CD14-positive monocyte (primary cell): ENCODE measurements at places on chromosomes 1 and 21.

DNA sequence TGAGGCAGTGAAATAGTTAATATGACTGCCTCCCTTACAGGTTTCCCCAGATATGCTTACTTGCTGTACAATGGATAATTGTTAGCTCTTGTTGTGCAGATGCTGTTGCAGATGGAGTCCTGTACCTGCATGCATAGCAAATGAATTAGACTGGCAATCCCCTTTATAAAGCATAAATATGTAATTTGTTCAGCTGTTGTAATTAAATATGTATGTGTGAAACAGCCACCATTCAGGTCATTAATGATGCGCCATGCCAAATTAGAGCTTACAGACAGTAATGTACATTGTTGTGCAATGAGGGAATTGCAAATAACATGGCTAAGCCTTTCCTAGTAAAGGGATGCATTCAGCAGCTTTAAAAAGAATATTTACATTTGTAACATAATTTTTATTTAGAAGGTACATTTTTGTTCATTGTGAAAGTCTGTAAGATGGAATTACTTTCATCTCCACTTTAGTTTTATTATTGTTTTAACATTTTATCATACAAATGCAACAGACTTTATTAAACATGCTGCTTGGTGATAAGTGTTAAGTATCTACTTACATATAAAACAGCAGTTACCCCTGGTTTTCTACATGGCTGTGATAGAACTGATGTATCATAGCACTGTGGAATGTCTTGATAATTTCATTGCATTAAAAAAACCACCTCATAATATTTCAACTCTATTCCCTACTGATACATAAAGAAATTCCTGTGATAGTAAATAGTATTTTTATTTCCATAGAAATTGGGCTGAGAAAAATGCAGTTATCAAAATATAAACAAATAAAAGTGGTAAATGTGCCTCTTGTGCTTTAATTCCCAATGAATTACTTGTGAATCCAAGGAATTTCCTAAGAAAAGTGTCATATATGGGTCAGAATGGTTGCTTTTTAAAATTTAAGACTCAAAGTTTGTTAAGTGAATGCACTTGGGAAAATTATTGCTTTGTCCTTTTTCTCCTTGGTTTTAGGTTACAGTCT, 99.0 kb downstream of the NFIA start:
- no peak for DNase-seq

- no peak for DNase-seq
These were observed 1648.4 kb downstream of the KCNT2 start for GRCh38 chr1:194959795-194960194.

DNA sequence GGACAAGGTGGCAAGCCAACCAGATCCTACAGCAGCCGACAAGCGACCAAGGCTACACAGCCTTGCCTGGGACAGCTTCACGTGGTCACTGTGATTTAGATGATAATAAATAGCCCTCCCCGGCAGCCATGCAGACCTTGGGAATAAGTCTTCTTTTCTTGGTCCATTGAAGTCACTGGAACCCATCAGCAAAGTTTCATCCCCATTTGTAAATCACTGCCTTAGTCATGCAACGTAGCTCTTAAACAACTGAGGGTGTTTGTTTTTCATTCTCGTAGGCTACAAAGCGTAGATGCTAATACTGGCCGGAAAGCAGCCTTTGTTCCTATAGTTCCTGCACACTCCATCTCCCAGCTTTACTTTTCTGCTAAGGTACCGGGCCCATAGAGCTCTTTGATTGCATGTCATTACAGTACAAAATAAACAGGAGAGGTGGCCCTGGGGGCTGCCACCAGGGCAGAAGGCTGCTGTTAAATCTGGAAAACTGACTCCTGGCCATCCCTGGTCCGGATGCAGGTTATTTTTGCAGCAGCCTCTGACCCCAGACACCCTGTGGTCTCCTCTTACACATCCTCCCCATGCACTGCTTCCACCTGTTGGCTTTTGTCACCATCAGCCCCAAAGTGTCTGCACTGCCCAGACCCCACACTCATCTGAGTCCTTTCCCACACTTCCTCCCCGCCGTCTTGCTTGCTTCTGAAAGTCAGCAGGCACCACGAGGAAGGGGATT, 105.5 kb downstream of the TOMM20 start:
- DNase-seq = peak; percentile 37

DNA sequence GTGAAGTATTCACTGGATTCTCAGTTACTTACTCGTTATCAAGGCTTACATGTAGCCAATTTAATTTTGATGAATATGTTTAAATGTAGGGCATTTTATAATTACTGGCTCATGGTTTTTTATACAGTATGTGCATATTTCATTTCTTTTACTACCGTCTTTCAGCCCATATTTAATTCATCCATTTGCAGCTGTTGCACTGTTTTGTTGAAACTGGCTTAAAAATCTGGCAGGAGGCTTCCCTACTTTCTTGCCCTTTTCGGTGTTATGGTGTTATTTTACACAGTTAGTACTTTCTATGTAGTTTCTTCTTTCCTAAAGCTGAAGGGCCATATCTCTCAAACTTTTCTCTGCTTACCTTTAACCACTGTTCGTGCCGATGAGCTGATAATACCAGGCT, 54.2 kb downstream of the ITSN1 start:
- no peak for DNase-seq

DNA sequence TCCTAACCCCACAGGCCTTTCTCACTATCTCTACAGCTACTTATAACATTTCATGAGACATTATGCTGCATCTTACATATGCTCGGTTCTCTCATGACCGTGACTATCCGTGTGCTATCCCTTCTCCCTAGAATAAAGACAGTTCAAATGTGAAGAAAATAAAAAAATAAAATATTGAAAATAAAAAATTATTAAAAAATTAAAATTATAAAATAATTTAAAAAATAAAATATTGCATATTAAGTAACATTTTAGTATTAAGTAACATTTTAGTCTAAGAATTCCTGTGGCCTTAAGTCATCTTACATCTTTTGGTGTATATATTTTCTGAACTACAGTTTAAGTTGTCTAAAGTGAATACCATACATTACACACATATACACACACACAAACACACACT, 415.5 kb downstream of the DPYD start:
- no peak for DNase-seq

- peak; percentile 73 for DNase-seq
These were observed 9.5 kb upstream of the SLC19A2 start for GRCh38 chr1:169495046-169495775.

DNA sequence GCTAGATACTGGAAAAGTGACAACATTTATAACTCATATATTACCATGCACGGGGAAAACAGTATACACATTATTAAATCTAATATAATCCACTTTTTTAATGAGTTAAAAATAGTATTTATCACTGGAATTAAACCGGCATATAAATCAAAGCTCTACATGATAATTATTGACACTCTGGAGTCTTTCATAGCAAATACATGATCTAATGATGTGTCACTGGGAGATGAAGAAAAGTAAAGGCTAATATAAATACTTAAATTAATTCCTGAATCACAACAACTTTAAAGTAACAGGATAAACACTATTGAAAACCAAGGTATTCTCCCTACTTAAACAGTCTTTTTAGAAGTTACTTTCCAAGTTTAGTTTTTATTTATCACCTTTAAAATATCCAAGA, 52.4 kb upstream of the ASPM start:
- DNase-seq = no peak
